ENCODE measurements at places on chromosomes 16 and 17.

DNA sequence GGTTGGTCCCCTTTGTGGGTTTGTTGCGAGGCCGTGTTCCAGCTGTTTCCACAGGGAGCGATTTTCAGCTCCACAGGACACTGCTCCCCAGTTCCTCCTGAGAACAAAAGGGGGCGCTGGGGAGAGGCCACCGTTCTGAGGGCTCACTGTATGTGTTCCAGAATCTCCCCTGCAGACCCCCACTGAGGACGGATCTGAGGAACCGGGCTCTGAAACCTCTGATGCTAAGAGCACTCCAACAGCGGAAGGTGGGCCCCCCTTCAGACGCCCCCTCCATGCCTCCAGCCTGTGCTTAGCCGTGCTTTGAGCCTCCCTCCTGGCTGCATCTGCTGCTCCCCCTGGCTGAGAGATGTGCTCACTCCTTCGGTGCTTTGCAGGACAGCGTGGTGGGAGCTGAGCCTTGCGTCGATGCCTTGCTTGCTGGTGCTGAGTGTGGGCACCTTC lies 27.3 kb upstream of the STH start:
- DNase-seq = no peak

DNA sequence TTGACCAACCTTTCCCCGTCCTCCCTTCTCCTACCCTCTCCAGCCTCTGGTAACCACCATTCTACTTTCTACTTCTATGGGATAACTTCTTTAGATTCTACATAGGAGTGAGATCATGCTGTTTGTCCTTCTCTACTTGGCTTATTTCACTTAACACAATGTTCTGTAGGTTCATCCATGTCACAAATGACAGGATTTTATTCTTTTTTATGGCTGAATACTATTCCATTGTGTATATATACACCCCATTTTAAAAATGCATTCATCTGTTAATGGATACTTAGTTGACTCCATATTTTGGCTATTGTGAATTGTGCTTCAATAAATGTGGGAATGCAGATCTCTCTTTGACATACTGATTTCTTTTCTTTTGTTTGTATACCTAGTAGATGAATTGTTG lies 115.0 kb downstream of the RAB11FIP4 start:
- DNase-seq = no peak

DNA sequence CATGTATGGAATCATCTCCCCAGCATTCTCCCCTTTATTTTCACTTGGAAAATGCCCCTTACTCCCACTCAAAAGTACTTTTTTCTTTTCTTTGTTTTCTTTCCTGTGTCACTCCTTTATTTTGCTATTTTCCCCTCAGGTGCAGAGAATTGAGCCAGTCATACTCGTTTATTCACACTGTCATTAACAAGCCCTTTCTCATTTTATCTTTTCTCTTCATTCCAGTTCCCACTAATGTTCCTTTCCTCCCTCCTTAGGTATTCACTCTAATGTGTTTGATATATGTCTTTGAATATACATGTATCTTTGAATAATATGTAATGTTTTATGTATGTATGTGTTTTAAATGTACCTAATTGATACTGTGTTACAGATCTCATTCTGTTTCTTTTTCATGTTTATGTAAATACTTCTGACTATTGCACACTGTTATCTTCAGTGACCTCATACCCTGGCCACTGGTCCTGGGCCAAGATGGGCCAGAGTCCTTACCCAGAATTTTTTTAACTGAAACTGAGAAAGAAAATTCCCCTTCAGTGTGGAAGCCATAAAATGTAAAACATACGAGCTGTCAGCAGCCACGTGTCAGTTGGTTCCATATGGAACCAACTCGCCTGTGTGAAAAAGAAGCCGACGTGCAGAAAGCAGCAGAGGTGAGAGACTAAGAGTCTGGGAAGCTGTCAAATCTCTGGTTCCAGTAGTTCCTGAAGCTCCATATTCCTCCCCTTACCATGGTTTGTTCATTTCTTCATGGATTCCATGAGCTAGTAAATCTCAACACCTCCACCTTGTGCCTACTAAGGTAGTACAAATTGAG lies 5.8 kb downstream of the SRR start:
- no peak for DNase-seq

DNA sequence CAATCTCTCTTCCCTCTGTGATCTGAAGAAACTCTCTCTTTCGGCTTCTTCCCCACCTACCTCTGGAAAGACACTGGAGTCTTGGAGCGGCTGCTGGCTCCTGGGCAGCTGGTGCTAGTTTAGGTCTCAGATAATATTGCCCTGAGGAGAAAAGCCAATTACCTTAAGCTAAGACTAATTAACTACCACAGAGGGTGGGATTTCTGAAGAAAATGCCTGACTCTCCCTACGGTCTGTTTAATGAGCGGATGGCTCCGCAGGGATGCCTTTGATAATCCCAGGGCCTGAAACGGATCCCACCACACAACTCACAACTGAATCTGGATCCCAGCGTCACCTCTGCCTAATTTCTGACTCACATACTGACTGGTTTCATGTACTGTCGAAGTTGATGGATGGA lies 127.0 kb upstream of the NLRP1 start:
- DNase-seq = no peak

- no peak for DNase-seq
Observed at GRCh38 chr17:40445751-40446468, 2.7 kb downstream of the IGFBP4 start.

- no peak for DNase-seq
Observed at GRCh38 chr16:23282568-23282967, 19.5 kb upstream of the SCNN1B start.

- DNase-seq = no peak
Observed at GRCh38 chr16:30028438-30029076, 2.5 kb downstream of the TLCD3B start.

- no peak for DNase-seq
Observed at GRCh38 chr16:57091200-57091974, 996 bp upstream of the CPNE2 start.

DNA sequence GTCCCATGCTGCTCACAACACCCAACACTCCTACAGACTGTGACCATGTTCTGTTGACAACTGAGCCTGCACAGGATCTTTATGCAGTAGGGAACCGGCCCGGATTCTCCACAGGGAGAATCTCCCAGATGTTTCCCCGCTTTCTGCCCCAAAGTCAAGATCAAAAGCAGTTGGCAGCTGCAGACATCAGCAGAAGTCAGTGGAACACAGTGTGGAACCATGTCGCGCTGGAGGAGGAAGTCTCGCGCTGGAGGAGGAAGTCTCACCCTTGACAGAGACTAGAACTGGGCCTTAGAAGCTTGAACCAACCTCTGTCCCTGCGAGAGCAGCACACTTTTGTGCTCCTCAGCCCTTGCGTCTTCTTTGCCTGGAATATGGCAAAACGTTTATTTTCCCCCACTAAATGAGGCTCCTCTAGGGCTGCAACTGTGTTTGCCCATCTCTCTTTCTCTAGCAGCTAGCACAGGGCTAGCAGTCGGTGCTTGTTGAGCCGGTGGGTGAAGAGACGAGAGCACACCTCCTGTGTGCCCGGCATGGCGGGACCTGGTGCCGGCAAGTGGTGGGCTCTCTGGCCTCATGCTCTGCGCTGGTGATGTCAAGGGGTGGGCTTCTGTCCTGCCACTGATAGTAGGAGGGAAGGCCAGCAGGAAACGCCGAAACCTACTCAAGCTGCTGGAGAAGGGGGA lies 2.1 kb upstream of the MRC2 start:
- no peak for DNase-seq

DNA sequence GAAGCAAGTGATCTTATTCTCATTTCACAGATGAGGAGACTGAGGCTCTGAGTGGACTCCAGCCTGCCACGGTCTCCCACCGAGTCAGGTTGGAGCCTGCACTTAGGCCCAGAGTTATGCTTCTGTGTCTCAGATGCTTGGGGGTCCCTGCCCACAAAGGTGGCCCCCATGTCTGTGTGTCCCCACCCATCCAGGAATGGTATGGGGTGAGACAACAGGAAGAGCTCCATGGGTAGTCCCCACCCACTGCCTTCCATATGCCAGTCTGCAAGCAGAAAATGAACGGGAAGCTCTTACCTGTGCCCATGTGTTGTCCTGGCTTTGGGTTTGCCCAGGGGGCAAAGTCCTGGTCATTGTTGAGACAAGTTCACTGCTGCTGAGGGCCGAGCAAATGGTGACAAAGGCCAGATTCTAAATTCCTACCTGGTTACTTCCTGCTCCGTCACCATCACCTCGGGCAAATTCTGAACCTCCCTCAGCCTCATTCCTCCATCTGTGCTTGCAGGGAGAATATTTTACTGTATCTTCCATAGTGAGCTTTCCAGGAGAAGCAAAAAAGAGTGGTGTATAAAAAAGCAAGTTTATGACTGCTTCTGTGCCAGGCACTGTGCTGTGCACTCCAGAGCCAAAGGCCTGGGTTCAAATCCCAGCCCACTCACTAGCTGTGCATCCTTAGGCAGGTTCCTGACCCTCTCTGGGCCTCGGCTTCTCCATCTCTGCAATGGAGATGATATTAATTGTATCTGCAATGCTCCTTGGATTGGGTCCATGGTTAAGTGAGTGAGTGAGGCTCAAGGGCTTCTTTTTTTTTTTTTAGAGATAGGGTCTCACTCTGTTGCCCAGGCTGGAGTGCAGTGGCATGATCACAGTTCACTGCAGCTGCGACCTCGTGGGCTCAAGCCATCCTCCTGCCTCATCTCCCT lies 9.3 kb downstream of the IL4R start:
- no peak for DNase-seq

GRCh38 chr17:63337579-63337978 lies 108.5 kb downstream of the CYB561 start:
- no peak for DNase-seq

GRCh38 chr17:42118545-42118944 lies 2.6 kb downstream of the KAT2A start:
- no peak for DNase-seq

- DNase-seq = no peak
Observed at GRCh38 chr17:79691931-79692330, 38.8 kb upstream of the ENPP7 start.

GRCh38 chr17:72467841-72468653 lies 347.2 kb downstream of the SOX9 start:
- no peak for DNase-seq

DNA sequence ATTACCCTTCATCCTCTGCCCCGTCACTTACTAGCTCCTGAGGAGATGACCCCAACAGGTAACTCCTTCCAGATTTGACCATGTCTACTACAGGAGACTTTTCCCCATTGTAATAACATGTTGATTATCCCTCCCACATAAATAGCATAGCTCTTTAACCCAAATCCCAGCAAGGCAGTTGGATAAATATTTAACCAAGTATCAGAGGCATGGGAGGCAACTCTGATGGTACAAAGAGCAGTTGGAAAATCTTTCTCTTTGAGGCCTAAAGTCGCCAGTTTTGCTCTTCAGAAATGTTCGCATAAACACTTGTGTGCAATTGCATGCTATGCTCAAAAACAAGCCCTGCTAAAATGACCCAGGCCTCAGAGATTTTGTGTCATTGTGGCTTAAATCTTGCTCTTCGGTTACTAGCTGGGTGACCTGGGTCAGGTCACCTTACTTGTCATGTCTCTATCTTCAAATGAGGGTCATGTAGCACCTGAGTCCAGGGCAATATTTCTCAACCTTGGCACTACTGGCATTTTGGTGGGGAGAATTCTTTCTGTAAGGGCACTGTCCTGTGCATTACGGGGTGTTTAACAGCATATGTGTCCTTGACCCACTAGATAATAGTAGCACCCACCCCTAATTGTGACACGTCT lies 48.8 kb downstream of the HSD17B2 start:
- DNase-seq = no peak

Measured in NCI-H774 (cell line).